ENCODE measurements at places on chromosomes 2 and 18. TPM values are rescaled to one million over a fixed set of nuclear protein-coding genes. Genes with fewer than 3 reads are reported as not detected.

- H3K4me1 ChIP-seq, result no peaks in the 10 kb centered on the region
- no peaks in the 10 kb centered on the region for H3K36me3 ChIP-seq
- H3K27me3 ChIP-seq, result no peaks in the 10 kb centered on the region
Observed at GRCh38 chr2:231554327-231554726, 24.1 kb upstream of the NMUR1 start.

GRCh38 chr2:131093696-131094462, 619 bp upstream of the FAM168B start:
- H3K4me3 ChIP-seq, result peak overlapping the region; percentile 93
- peak overlapping the region; percentile 69 for H3K27ac ChIP-seq
- H3K4me1 ChIP-seq, result 0 out of 2 replicates have a peak, but pooled peaks cover 4% of the 10 kb centered on the region

DNA sequence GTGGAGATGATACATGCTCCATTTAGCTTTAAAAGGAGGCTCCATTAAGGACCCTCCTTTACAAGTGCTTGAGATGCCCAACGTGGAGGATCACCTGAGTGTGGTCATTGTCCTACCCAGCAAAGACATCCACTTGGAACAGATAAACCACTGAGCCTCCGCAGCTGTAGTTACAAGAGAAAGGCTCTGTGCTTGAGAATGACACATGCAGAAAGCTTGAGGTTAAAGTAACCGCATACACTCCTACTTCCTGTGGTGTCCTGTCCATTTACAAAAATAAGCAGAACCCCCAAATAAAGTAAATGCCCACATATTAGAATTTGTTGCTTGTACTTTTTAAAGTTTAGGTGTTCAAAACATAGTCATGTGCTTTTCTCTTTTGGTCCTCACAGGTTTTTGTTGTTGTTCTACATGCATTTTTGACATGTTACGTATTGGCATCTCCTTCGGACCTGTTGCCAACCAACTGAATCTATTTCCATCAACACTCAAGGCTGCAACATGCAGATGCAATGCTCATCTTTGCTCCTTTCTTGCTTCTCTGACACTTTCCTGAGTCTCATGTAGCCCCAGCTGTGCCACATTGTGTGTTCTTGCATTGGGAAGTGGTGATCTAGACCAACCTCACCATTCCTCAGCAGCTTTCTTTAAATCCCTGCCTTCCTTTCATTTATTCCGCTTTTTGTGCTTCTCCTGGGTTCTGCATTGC, 56.0 kb downstream of the SERPINB7 start:
- peak; percentile 82 for DNase-seq
- H3K4me1 ChIP-seq, result peaks cover 74% of the 10 kb centered on the region
- no peaks in the 10 kb centered on the region for H3K27me3 ChIP-seq
- H3K27ac ChIP-seq, result peak overlapping the region; percentile 100
- H3K36me3 ChIP-seq, result no peaks in the 10 kb centered on the region

DNA sequence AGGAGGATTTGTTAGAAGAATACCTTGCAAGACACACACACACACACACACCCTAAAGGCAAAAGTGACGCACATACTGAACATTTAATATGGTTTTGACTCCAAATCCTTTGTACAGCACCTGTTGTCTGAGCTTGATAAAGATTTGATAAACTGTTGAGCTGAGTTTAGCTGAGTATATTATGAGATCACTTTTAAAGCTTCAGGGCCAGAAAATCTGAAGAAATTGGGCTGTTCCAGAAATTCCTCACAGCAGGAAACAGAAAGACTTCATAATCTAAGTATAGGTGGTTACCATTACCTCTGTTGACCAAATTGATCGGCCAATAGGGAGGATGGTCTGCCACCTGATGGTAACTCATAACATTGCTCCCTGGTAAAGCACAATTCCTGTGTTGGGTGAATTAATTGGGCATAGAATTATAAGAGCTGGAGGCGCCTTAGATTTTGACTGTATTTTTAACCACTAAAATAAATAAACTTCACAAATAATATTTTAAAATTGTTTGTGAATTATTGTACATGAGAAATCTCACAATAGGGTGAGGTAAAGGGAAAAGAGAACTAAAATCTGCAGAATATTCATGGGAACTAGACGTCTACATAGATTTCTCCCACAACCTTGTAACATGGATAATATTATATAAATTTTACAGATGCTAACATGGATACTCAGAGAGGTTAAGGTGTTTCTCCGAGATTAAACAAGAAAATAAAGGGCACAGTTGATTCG, 21.8 kb upstream of the RPIA start:
- H3K27ac ChIP-seq, result peak overlapping the region; percentile 69
- no peak overlapping the region for H3K4me3 ChIP-seq
- H3K27me3 ChIP-seq, result no peaks in the 10 kb centered on the region
- H3K4me1 ChIP-seq, result peaks cover 20% of the 10 kb centered on the region

DNA sequence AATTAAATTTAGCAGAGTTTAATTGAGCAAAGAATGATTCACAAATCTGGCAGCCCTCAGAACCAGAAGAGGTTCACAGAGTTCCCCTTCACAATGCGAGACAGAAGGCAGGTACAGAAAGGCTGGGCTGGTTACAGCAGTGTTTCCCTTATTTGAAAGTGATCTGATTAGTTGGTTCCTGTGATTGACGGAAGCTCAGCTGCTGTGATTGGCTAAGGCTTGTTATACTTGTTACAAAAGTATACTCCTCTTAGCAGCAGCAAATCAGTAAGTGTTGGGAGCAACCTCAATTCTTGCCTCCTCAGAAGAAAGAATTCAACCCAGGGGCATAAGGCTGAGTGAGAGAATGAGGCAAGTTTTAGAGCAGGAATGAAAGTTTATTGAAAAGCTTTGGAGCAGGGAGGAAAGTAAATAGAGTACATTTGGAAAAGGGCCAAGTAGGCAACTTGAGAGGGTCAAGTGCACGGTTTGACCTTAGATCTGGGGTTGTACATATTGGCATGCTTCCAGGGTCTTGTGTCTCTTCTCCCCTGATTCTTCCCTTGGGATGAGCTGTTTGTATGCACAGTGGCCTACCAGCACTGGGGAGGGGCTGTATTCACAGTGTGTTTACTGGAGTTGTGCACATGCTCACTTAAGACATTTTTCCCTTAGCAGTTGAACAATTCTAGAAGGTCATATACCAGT, 431.8 kb upstream of the RAB12 start:
- no peak overlapping the region for H3K27ac ChIP-seq
- no peaks in the 10 kb centered on the region for H3K36me3 ChIP-seq
- DNase-seq, result peak; percentile 20
- 0 out of 2 replicates have a peak, but pooled peaks cover 6% of the 10 kb centered on the region for H3K4me1 ChIP-seq

DNA sequence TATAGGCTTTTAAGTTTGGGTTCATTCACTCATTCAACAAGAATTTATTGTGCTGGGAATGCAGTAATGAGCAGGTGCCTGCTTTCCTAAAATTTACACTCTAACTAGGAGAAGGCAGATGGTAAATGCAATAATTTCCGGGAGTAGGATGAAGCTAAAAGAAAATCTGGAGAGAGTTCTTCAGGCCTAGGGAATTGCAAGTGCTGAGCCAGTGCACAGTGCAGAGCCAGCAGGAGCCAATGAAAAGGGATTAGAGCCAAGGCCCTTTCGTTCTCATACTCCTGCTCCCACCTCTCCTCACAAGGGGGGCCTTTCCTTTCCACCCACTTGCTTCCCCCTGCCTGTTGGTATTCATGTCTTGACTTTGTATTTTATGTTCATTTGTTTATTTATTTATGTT, 55.1 kb downstream of the CFAP221 start:
- no peaks in the 10 kb centered on the region for H3K36me3 ChIP-seq
- DNase-seq, result no peak

The POTEI gene
- total RNA-seq, result not detected
